ENCODE measurements at places on chromosomes 1 and 21. TPM values are rescaled to one million over a fixed set of nuclear protein-coding genes. Genes with fewer than 3 reads are reported as not detected.

Gene LCK
- 5.2 TPM for polyA plus RNA-seq

Gene CBR1
- polyA plus RNA-seq, result 62.1 TPM

DNA sequence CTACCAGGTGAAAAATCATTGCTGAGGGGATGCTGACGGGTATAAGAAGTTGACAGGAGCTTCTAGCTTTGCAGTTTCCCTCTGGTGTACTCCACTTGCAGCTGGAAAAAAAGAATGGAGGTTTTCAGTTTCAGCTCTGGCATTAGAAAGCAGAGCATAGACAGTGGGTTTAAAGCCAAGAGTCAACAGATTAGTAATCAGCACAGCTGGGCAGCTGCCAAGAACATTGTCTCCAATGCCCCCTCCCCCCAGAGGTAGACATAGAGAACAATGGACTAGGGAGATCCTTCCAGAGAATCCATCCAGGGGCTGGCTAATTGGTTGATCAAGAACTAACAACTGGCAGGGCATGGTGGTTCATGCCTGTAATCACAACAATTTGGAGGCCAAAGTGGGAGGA, 10.1 kb upstream of the ZBTB8B start:
- no peak for DNase-seq

GRCh38 chr21:39681257-39681656, 63.7 kb upstream of the IGSF5 start:
- DNase-seq, result no peak

DNA sequence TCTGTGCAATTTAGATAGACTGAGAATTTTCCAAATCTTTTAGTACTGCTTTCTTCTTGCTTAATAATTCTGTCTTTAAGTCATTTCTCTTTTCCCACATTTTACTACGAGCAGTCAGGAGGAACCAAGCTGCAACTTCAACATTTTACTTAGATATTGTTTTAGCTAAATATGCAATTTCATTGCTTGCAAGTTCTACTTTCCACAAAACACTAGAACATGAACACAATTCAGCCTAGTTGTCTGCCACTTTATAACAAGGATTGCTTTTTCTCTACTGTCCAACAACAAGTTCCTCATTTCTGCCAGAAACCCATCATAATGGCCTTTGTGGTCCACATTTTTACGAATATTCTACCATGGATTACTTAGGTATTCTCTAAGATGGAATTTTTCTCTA, 36.6 kb downstream of the SORT1 start:
- DNase-seq, result no peak

DNA sequence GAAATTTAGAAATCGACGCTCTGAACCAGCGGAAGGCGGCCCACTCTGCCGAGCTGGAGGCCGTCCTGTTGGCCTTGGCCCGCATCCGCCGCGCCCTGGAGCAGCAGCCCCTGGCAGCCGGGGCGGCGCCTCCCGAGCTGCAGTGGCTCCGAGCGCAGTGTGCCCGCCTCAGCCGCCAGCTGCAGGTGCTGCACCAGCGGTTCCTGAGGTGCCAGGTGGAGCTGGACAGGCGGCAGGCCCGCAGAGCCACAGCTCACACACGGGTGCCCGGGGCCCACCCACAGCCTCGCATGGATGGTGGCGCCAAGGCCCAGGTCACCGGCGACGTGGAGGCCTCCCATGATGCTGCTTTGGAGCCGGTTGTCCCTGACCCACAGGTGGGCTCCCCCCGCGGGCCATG, 47.0 kb upstream of the DIP2A start:
- DNase-seq, result no peak

GRCh38 chr1:93679546-93679945, 2.1 kb downstream of the BCAR3 start:
- no peak for DNase-seq

Measured in right renal cortex interstitium (tissue), 3 donors.